Activated T-cell treated with anti-CD3 and anti-CD28 coated beads for 4 hours (primary cell): ENCODE measurements at places on chromosomes 4 and X.

DNA sequence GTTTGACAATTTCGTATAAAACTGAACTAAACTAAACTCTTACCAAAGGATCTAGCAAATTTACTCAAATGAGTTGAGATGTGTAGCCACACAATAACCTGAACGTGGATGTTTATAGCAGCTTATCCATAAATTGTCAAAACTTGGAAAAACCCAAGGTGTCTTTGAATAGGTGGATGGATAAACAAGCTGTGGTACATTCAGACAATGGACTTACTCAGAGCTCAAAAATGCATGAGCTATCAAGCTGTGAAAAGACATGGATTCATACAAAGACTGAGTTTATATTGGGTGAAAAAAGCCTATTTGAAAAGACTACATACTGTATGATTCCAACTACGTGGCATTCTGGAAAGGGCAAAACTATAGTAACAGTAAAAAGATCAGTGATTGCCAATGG is 69.5 kb downstream of the LARP1B start:
- DNase-seq, result no peak

GRCh38 chrX:861921-862320 is 231.3 kb downstream of the SHOX start:
- no peak for DNase-seq

DNA sequence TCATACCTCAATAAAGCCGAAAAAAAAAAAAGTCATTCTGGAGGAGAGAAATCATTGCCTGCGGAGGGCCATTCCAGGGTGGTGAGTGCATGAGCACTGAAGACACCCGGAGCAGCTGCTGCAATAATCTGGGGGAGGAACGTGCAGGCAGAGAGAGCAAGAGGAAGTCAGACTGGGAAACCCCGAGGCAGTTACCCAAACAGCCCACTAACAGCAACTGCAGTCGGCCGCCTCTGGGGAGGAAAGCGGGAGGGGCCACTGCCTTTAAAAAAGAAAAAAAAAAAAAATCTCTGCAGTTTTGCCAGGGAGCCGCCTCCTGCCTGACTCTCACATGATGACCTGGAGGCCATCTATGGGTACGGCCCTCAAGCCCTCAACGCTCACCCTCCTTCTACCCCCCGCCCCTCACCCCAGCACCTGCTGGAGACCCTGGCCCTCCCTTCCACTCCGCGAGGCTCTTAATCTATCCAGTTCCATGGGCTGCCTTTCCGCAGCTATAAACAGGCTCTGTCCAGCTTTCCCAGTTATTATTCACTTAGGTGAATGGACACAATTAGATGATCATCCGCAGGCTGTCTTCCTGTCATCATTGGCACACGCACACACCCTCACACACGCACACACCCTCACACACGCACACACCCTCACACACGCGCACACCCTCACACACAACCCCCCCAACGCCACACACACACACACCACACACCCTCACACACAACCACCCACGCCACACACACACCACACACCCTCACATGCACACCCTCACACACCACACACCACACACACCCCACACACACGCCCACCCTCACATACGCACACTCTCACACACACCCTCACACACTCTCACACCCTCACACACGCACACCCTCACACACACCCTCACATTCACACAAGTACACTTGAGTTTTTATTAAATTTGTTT is 3.4 kb upstream of the AVPR2 start:
- DNase-seq, result peak; percentile 29

GRCh38 chrX:107713543-107714205 is 61.9 kb downstream of the TSC22D3 start:
- no peak for DNase-seq

GRCh38 chr4:183287309-183287659 is 32.8 kb downstream of the CLDN22 start:
- no peak for DNase-seq

DNA sequence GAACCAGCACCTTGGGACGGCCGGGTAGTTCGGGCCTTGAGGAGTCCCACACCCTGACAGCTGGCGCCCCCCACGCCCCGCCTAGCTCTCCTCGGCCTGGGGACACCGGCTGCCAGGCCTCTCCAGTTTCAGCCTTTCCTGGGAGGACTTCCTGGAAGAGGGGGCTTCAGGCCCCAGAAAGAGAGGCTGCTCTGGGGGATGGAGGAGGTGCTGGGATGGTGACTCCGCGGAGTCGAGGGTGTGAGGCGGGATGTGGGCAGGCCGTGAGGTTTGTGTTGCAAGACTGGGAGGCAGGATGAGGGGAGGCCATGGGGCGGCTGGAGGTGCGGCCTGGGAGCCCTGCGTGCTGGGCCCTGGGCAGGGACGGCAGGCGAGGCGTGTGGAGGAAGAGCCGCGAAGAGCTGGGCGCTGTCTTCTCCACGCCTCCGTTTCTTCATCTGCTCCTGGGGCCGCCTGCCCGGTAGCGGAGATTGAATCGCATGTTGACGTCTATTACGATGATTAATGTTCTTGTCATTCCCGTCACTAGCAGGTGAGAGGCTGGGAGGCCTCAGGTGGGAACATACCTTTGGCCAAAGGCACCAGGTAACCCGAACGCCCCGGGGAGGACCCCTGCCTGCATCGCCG is 918 bp upstream of the FGFRL1 start:
- DNase-seq, result peak; percentile 34

GRCh38 chr4:103424853-103425252 is 226.7 kb upstream of the CENPE start:
- DNase-seq, result no peak

- DNase-seq, result no peak
Observed at GRCh38 chr4:1471443-1472147, 65.4 kb upstream of the NKX1-1 start.

DNA sequence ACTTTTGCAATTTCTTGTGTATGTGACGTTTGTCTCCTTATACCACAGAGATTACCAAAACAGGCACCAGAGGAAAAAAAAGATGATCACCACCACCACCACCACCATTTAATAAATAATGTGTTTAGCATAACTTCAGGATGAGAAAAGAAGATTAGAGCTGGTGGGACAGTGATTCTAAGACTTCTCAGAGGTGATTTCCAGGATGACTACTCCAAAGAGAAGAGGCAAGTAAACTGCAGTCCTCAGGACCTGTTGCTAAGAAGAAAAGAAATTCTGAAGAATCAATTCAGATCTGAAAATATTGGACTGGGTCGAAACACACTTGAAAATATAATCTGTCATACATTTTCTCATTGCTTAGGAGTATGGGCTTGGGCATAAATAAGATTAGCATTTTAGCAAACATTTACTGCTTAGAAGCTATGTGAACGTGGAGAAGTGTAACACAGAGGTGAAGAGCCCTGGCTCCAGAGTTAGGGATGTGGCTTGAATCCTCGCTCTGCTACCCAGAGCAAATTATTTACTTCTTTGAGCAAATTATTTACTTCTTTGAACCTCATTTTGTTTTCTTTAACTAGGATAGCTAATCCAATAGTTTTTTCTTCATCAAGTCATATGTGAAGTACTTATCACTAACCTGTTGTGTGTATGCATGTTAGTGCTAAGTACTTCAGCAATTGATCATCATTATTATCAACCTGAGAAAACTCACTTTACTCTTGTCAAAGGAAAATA is 10.5 kb upstream of the YTHDC1 start:
- no peak for DNase-seq
